Prostate gland (tissue), 2 donors: ENCODE measurements at places on chromosomes 2 and 18.

GRCh38 chr2:84799772-84800171 lies 81.1 kb downstream of the TRABD2A start:
- no peak for DNase-seq

DNA sequence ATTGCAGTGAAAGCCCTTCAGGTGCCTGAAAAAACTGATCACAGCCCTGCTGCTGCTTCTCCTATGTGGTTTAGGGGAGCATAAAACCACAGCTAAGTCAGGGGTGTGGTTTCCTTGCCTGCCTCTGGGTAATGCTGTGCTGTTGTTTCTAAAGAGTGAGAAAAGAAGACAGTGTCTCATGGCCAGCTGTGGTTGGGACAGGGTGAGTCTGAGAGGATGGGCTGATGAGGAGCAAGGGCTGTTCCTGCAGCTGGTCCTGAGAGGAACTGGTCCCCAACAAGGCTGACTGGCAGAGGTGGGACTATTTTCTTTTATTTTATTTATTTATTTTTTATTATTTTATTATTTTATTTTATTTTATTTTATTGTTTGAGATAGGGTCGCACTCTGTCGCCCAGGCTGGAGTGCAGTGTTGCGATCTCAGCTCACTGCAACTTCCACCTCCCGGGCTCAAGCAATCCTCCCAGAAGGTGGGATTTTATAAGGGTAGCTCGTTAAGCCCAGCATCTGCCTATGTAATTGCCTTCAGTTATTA lies 236.7 kb downstream of the FHOD3 start:
- DNase-seq, result no peak

DNA sequence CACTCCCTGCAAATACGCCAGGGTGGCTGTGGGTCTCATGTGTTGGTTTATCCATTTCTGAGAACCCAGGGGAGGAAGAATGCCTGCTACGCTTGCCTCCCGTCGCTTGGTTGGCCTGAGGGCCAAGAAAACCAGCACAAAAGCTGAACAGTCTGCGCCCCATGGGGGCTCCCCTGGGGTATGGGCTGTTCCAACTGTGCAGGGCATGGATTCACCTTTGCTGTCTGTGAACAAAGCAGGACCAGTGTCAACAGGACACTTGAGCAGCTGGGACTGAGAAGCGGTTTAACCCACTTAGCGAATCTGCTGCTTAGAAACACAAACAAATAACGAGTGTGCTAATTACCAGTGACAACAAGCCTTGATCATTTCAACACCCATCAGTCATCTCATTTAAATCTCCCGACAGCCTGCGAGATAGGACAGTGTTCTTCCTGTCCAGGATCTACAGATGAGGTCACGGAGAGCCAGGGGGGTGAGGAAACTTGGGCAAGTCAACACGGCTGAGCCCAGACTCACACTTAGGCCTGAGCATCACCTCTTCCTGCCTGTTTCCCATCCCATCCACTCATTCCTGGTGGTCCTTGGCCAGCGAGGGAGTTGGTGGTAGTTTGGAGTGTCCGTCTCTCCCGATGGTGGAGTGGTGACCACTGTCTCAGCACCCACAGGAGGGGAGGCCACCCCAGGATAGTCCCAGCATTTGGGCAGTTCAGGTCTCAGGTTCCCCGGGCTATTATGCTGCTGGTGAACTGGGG lies 111.6 kb upstream of the HAAO start:
- DNase-seq, result no peak

- DNase-seq, result no peak
Observed at GRCh38 chr2:174611854-174612253, 14.2 kb upstream of the WIPF1 start.

- no peak for DNase-seq
Observed at GRCh38 chr2:134745023-134745422, 26.2 kb upstream of the TMEM163 start.

GRCh38 chr2:191311-192190 lies 72.3 kb downstream of the SH3YL1 start:
- DNase-seq, result no peak

DNA sequence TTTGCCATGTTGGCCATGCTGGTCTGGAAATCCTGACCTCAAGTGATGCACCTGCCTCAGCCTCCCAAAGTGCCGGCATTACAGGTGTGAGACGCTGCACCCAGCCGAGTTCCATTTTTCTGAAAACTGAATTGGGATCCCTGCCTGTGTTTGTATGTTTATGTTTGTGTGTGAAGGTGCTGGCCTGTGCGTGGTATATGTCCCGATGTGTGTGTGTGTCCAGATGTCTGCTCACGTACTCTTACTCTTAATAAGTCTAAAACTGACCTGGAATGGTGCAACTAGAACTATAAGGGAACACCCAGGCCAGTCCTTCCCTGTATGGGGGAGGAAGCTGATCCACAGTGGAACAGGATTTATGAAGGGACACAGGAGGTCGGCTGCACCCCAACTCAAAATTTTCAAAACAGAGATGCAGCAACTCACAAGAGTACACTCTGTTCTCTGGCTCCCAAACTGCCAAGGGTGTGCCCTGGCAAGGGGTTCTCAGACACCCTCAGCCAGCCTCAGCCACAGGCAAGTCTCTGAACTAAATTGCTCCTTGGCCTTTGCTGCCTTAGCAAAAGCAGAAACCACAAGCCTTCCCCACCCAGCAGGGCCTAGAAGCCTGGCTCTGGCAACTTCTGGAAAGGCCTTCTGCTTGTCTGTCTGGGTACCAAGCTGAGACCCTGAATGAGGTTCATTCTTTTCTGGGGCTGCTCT lies 36.5 kb downstream of the RHOB start:
- peak; percentile 49 for DNase-seq

- DNase-seq, result no peak
Observed at GRCh38 chr2:104736026-104736425, 117.9 kb upstream of the POU3F3 start.

- no peak for DNase-seq
Observed at GRCh38 chr2:210007895-210008294, 5.5 kb downstream of the RPE start.

DNA sequence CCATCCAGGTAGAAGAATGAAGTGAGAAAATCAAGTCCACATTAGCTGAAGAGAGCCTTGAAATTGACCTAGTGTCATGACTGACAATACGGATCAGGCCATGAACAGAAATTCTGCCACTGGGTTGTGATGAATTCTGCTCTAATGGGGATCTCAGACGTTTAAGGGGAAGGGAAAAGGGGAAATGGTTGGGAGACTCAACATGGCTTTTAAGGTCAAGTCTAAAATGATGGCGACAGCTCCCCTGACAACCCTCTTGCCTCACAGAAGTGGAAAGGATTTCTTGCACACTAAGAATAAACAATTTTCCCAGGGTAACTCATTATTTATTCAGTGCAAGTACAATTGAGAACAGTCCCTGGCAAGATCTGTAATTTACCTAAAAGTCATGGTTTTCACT lies 302.5 kb upstream of the ACVR2A start:
- DNase-seq, result no peak

DNA sequence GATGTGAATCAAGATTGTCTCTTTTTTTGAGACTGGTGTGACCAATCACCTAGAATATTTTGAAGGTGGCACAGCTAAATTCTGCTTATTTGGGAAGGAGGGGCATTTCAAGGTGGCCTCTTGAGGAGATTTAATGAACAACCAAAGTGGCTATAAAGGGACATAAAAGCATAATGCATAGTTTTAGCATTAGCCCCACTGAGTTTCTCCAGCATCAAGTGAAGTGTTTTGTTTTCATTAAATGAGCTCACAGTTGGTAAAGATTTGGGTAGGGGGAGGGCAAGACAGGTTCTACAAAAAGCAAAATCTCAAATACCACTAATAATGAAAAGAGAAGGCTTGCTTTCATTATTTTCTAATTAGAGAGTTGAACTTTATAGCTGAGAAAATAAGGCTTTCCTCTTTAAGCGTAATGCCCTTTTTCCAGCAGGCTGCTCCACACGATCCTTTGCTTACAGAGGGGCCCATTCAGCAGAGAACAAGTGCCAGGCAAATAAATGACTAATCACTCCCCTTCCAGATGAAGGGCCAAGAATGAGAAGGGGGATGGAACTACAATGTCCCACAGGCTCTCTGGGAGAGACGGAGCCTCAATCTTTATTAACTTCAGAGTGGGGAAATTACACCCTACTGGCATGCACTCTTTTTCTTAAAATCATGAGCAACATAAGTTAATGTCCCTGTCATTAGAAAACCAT lies 35.9 kb downstream of the LHCGR start:
- no peak for DNase-seq

DNA sequence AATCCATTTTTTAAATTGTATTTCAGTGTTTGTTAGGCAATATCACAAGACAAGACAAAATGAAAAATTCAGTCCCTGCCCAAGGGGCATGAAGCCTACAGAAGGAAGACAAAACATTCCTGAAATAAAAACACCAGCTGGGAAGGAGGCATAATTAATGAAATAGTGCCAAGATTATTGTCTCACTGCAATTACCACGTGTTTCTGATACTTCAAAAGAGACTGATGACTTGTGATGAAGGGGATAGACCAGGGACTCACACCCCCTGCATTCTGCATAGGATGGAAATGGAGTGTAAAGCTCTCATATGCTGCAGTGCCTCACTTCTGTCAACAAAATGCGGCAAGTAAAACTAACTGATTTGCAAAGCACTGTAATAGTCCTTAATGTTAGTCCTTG lies 178.1 kb downstream of the BARD1 start:
- DNase-seq, result no peak

DNA sequence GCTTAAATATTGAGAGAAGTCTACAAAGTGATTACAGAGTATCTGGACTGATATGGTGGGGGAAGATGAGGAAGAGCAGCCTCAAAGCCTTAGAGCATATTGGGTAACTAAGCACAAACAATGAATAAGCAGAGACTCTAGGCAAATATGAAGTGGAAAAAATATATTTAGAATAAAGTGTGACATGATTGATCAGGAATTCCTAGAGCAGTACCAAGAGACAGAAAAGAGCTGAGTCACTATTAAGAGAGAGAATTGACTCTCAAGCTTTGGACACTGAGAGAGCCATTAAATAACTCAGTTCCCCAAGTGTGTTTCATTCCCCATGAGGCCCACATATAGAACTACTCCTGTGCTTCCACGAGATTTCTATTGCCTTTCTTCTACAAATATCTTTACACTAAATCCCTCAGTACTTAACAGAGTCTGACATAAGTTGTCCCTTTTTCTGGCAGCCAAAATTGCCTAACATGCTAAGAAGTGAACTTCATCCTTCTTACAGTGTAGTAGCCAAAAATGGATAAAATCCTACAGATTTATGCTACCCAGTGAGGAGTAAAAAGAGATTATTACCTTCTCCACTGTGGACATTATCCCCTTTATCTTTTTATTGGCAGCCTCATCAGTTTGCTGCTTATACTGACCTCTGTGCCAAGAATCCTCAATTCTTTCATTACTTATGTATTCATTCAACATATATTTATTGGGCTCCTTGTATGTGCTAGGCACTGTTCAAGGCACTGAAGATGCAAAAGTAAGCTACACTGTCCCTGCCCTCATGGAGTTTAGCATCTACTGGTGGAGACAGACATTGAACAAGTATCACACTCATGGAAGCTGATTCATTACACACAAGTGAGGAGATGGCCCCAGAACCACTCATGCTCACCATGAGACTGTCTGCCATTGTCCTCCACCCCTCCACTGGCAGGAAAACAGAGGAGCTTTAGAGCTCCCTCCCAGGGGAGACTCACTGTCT lies 45.4 kb downstream of the SLC40A1 start:
- DNase-seq, result no peak

- no peak for DNase-seq
Observed at GRCh38 chr2:5473635-5474034, 218.5 kb upstream of the SOX11 start.

- DNase-seq, result no peak
Observed at GRCh38 chr2:71506222-71507153, 53.1 kb downstream of the DYSF start.

DNA sequence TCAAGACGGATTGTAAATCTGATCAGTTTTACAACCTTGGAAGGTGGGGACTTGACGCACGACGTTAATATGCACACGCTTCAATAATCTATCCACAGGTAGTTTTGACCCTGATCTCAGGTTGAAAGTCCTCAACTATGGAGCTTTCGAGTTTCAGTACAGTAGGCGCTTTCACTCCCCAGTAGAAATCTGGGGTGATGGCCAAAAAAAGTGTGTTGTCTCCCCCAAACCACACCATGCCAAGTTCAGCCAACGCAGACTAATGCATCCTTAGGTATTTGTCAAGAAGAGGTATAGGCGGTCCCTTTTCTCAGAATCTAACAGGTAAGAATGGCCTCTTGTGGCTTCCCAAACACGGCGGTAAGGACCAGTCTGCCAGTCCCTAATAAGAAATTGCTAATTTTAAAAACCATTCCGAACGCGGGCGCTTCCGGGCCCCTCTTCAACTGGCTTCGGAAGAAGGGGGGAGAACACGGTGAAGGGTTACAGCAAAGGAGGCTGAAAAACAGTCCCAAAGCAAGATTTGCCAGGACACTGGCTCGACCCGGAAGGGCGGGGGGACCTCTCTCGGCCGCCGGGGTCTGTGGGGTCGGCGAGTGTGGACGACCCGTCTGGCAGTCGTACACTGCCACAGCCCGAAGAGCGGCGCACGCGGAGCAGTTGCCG lies 659 bp downstream of the FAM210A start:
- no peak for DNase-seq

GRCh38 chr2:97849881-97850528 lies 136.6 kb downstream of the ZAP70 start:
- DNase-seq, result no peak

DNA sequence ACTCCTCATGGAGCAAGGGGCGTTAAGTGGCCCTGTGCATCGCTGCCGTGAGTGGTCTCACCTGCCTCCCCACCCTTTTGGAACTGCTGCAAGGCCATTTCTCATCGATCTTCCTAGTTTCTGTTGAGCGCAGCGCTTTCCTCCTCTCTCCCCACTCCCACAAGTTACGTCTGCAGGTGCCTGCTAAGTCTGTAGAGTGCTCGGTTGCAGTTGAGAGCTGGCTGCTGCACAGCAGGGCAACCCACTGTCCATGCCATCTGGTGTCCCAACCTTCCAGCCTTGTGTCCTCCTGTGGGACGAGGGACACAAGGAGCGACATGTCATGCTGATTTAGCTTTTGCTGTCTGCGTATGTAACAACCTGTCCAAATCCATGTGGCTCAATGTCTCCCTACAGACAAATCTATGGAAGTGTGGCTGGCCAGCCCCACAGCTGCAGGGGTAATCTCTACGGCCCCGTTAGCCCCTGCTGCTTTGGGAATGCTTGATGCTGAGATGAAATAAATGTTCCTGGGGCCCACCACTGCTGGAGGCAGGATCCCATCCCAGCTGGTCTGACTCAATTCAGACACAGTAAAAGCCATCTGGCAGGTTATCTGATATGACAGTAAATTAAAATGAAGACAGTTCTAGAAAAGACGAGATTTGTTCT lies 68.1 kb upstream of the TCF7L1 start:
- DNase-seq, result no peak

- peak; percentile 29 for DNase-seq
Observed at GRCh38 chr2:96815326-96816126, 542 bp upstream of the CNNM3 start.
